ENCODE measurements at places on chromosomes 2 and 18. TPM values are rescaled to one million over a fixed set of nuclear protein-coding genes. Genes with fewer than 3 reads are reported as not detected.

- DNase-seq: no peak
Observed at GRCh38 chr2:68190991-68191731, 33.5 kb downstream of the PNO1 start.

DNA sequence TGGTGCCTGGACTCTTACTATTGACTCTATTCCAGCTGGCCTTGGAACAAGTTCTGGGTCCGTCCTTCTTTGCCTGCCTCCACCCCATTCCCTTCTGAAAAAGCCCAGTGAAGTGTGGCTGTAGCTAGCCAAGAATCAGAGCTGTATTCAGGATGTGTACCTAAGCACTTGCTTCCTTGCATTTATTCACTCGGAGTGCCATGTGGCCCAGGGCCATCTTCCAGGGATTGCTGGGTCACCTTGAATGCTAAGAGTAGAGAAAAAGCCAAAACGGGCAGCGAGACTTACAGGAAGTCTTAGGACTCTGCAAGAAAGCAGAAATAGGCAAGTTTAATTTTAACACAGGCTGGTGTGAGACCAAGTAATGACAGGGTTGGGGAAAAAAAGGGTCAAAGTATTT, 4.1 kb downstream of the ITGA6 start:
- DNase-seq: no peak

- no peak for DNase-seq
Observed at GRCh38 chr2:146209842-146210275, 1635.0 kb upstream of the ACVR2A start.

- no peak for DNase-seq
Observed at GRCh38 chr2:237440819-237441281, 26.9 kb upstream of the COL6A3 start.

DNA sequence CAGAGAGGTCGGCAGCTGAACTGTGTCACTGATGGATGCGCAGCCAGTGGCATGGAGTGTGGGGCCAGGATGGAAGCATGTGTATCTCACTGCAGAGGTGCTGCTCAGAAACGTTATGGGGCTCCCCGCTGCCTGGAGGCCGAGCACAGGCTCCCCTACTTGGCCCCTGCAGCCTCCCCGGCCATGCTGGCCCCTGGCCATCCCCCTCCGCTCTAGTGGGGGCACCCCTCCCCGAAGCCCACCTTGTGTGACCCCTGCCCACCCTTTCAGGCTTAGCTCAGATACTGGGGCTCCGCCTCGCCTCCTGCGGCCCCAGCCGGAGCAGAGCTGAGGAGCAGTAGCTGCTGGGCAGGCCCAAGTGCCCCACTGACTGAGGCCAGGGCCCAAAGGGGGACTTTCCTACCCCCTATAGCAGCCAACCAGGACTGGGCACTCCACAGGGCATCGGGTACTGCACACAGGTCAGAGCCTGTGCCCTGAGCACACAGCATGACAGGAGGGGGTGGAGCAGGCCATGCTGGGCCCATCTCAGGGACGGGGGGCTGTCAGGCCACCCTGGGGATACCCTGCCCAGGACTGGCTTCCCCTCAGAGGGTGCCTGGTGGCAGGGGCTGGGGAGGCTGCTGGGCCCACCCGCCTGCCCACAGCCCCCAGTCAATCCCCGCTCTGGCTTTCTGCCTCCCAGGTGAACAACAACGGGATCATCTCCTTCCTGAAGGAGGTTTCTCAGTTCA, 31.3 kb downstream of the SNED1 start:
- no peak for DNase-seq

GRCh38 chr2:86541334-86541733, 21.9 kb downstream of the CHMP3 start:
- no peak for DNase-seq

- DNase-seq: no peak
Observed at GRCh38 chr2:215171151-215171550, 32.7 kb upstream of the ABCA12 start.

DNA sequence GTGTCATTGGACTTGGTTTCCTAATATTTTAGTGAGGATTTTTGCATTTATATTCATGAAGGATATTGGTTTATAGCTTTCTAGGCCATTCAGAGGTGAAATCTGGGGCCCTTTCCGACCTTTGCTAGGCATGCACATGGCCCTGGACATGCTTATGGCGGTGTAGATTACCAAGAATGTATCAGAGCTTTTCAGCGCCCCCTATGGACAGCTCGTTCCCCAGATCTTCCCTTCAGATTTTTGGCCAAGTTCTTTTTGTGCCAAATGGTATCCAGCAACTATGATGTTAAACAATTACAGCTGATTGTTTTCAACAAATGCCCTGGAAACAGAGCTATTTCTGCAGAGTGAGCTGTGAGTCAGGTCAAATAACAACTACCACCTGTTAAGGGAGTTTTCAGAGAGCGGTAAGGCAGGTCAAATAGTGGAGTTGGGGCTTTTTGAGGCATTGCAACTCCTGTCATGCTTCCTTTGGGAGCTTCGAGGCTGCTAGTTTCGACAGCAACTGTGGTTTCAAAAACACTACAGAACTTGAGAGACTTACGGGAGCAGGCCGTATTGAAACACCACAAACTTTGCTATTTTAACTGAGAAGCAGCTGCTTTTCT, 188.3 kb downstream of the ZNF516 start:
- DNase-seq: no peak

DNA sequence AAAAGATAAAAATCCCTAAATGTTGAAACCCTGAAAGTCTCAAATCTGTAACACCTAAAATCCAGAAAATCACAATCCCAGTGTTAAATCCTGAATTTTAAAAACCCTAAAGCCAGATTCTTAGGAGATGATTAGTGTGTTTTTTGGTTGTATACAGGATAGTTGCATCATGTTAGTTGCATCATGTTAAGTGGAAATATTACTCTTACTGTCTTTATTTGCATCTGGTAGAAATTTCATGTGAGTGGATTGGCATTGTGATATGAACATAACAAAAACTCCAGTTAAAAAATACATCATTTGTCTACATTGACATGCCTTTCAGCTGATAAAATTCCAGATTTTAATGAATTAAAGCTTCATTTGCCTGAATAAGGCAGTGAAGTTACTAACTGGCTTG, 683.1 kb upstream of the ACVR2A start:
- no peak for DNase-seq

DNA sequence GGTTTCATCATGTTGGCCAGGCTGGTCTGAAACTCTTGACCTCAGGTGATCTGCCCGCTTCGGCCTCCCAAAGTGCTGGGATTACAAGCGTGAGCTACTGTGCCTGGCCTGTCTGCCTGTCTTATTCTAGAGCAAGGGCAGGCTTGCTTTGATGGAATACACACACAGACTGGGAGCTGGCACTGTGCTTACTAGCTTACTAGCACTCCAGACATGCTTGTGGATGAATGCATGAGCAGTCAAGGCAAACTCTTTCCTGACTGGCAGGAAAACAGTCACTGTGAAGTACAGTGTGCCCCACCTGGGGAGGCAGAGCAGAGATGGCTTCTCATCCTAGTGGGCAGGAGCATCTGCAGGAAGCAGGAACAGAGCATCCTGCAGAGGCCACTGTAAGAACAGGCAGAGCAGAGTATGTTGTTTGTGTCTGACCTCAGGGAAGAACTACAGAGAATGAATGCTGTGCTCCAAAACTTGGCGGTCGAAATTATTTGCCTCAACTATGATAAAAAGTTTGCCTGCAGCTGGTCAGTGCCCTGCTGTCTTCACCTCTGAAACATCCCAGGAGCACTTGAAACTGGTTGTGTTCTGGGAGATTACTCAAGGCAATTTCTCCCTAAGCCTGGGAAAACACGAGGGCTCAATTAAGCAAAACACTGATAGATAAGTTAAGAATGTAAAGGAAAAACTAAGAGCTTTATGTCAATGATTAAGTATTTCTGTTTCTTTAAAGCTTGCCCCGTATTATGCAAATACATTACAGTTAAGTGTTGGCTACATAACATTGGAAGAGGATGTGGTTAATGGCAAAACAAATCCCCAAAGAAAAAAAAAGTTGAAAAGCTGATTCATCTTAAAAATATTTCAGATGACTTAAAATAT, 102.4 kb downstream of the VAPA start:
- no peak for DNase-seq

DNA sequence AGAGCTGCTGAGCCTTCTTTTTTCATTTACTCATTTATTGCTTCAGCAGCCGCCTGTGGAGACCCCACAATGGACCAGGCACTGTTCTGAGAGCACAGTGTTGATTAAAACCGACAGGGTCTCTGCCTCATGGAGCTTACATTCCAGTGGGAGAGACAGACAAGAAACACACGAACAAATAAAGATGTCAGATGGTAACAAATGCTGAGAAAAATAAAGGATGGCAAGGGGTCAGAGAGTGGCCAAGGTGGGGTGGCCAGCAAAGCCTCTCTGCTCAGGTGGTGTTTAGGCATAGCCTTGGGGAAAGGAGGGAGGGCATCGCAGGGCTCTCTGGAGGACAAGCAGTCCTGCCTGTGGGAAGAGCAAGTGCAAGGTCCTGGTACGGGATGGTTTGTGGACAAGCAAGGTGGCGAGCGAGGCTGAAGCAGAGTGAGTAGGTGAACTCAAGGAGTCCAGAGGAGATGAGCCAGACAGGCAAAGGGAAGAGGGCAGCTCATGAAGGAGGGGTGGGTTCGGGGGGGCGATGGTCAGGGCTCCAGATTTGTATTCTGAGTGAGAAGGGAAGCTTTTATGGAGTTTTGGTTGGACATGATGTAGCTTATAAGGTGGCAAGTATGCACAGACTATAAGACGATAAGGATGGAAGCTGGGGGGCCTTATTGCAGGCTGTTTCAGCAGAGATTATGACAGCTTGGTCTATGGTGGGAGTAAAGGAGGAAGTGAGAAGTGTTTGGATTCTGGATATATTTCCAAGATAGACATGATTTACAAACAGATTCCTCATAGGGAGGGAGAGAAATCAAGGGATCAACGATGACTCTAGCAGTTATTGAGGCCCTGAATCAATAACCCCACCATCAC, 8.8 kb upstream of the ITGB6 start:
- DNase-seq: no peak

GRCh38 chr2:237717366-237718276, 81.0 kb upstream of the RBM44 start:
- no peak for DNase-seq

DNA sequence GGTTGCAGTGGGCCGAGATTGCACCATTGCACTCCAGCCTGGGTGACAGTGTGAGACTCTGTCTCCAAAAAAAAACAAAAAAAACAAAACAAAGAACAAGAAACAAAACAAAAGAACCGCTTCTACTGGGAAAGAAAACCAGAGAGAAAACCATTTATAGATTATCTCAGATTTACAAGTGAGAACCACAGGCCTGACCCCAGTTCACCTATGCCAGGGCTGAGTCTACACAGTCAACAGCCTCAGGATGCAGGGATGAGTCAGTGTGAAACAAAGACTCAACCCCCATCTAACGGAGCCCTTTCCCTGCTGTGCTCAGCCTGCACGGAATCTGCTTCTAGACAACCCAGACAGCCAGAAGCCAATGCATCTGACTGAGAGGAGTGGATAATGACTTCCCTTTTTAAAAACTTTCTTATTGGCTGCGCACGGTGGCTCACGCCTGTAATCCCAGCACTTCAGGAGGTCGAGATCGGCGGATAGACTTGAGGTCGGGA, 25.5 kb upstream of the YWHAQ start:
- DNase-seq: peak; percentile 36

- no peak for DNase-seq
Observed at GRCh38 chr2:9102861-9103662, 99.6 kb upstream of the MBOAT2 start.

DNA sequence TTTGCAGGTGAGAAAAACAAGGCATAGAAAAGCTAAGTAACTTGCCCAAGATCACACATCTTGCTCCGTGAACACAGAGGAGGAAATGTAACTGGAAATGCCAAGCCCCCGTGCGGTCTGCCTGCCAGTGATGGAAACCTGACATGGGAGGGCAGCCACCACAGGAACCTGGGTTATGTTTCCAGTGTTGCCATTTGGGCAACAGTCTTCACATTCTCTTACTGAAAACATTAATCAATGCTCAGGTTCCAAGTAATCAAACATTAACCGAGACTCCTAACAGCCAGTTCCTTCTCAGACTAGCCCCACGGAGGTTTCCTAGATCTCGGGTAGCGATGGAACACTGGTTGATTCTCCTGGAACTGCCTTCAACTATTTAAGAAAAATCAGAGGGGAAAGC, 2.5 kb downstream of the TGFA start:
- DNase-seq: no peak

- DNase-seq: no peak
Observed at GRCh38 chr2:37060446-37060845, 23.7 kb downstream of the HEATR5B start.

DNA sequence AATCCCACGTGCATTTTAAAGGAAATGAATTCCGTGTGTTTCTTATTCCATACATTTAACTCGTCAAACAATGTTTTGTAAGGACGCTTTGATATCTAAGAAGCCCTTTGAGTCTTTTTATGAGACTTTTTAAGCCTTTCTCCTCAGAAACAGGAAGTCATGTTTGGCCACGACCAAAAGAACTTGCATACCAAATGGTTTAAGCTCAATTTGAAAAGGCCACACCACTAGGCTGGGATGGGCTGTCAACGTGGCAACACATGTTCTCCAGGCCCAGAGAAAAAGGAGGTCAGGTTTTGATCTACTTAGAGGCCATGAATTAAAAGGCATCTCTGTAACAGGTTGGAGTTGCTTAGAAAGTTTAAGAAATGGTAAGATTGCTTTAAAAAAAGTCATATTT, 441.8 kb downstream of the CMPK2 start:
- DNase-seq: no peak

DNA sequence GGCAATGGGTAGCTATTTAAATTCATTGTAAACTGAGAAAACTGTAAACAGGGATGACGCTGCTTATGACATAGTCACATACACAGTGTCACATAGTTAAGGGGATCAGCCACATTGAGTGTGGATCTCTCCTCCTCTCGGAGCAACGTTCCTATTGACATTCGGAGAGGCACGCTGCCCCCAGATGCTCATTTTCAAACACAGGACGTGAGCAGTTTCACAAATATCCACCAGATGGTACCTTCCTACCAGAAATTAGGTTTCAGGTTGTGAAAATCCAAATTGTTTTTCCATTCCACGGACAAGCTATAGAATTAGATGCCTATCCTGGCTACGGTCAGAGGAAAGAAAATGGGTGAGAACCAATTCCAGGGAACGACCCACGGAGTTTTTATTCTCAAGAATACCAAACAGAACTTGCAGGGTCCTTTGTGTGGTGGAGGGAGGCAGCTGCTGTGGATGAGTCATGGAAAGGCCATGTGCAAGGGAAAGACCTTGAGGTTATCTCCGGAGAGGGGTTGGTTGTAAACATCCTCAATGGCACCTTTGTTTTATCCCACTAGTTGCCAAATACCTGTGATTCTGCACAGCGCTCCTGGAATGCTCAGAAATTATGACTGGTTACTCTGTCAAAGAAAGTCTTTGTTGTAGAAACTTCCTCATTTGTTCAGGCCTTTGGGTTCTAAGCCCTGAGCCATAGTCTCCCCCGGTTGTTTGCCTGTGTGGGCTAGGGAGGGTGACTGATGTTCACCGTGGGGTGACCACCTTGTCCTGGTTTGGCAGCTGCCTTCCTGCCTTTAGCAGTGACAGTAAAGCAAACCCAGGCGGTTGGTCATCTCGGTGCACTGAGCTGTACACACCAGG, 88.0 kb downstream of the ACTR3 start:
- peak; percentile 65 for DNase-seq

- DNase-seq: peak; percentile 49
Observed at GRCh38 chr2:41910126-41910525, 137.7 kb upstream of the PKDCC start.

Gene IL18R1
- 1.2 TPM for total RNA-seq

Gene NTSR2
- 0.68 TPM for total RNA-seq

Gene ZSWIM2
- not detected for total RNA-seq

Gene CNGA3
- total RNA-seq: not detected

Gene TRIB2
- total RNA-seq: 113 TPM

Gene PJVK
- 3.6 TPM for total RNA-seq

Gene BOLL
- total RNA-seq: not detected

Gene EMILIN2
- 5.0 TPM for total RNA-seq

Gene CDK5R2
- 8.7 TPM for total RNA-seq

Gene SLC4A5
- not detected for total RNA-seq

Gene FOXD4L1
- 0.28 TPM for total RNA-seq
